ENCODE measurements at places on chromosomes 12 and 14.

- no peak for DNase-seq
Observed at GRCh38 chr12:7101047-7101693, 7.8 kb downstream of the C1RL start.

GRCh38 chr12:116637589-116638150, 78.5 kb downstream of the MAP1LC3B2 start:
- no peak for DNase-seq

GRCh38 chr14:72847721-72848120, 46.2 kb downstream of the DPF3 start:
- DNase-seq, result no peak

- DNase-seq, result peak; percentile 11
Observed at GRCh38 chr14:39469094-39469710, 37.0 kb upstream of the FBXO33 start.

GRCh38 chr12:27554421-27555186, 30.6 kb downstream of the PPFIBP1 start:
- no peak for DNase-seq

- DNase-seq, result no peak
Observed at GRCh38 chr12:10354502-10354901, 35.3 kb downstream of the KLRK1 start.

GRCh38 chr12:123984903-123985302, 11.9 kb downstream of the ZNF664 start:
- no peak for DNase-seq

DNA sequence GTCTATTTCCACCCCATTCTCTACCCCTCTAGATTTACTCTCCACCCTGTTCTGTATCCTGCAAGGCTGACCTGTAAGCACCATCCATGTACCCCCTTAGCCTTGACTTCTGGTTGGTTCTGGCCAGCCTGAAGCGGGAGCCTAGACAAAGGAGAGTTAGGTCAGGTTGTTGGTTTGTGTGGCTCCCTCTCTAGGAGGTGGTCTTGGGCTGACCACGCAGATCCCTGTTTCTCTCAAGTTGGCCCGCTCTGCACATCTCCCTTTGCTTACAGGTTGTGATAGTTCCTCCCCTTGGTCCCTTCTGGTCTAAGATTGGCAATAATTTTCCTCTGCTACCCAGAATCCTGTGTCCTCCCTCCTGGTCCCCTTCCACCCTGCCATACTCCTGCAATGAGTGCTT, 38.3 kb upstream of the RBM19 start:
- DNase-seq, result no peak

GRCh38 chr12:124548854-124549378, 18.5 kb downstream of the NCOR2 start:
- peak; percentile 25 for DNase-seq

DNA sequence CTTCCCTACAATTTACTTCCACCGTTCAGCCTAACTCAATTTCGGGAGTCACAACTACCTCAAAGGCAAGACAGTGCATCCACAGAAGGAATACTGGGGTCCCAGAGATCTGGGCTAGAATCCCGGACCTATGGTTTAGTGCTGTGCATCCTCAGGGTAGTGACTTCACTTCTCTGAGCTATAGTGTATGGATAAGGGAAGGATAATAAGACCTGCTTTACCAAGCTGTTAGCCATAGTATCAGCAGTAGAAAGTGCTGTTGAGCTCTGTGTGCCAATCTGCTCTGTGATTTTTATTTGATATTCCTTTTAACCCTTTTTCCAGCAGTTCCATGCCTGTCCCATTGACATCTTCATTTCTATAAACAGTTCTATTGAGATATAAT, 1044.3 kb downstream of the BCL11B start:
- no peak for DNase-seq

- no peak for DNase-seq
Observed at GRCh38 chr12:108478611-108479206, 36.4 kb upstream of the FICD start.

DNA sequence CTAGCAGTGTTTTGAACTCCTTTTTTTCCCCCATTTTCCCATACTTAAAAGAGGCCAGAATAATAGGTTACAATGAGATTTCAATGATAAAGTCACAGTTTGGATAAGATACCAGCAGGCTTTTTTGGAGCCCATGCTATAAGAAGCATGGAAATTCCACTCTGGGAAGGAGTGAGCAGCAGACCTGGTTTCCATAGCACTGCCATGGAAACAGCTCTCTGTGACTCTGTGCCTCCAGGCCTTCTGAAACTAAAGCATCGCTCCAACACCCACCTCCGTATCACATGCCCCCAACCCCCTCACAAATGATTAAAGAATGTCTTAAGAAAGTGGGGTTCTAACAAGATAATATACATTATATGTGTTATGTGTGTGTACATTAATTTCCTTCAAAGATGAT, 165.0 kb downstream of the GRIN2B start:
- DNase-seq, result no peak

DNA sequence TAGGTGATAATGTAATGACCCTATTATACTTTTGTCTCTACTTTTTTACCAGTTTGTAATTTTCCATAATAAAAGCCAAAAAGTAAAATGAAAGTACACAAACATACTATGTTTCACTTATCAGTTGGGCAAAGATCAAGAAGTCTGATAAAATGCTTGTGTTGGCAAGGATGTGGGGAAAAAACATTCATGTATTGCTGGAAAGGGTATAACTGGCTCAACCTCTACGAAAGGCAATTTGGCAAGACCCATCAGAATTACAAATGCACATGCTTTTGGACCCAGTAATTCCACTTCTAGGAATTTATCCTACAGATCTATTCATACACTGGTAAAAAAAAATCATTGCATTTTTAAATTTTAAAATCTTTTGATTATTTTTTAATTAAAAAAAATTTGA, 68.0 kb downstream of the SPTB start:
- no peak for DNase-seq

- no peak for DNase-seq
Observed at GRCh38 chr12:81859521-81859920, 100.4 kb upstream of the PPFIA2 start.

- DNase-seq, result no peak
Observed at GRCh38 chr14:22847661-22848341, 11.4 kb downstream of the MMP14 start.

DNA sequence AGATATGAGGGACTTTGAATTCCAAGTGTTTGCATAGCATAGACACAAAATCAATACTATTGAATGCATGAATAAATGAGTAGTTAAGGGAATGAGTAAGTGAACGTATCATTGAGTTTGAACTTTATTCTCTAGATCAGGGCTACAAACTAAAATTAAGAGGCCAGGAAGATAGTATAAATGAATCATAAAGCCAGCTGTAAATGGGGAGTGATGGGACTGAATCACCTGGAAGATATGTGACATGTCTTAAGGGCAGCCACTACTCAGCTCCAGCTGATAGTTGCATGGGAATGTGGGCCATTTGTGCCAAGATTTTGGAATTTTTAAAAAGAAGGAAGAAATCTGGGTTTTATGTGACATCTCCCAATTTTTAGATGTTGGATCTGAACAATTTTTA, 229.9 kb downstream of the AKAP6 start:
- DNase-seq, result no peak

- DNase-seq, result no peak
Observed at GRCh38 chr14:99080306-99080705, 191.7 kb downstream of the BCL11B start.

DNA sequence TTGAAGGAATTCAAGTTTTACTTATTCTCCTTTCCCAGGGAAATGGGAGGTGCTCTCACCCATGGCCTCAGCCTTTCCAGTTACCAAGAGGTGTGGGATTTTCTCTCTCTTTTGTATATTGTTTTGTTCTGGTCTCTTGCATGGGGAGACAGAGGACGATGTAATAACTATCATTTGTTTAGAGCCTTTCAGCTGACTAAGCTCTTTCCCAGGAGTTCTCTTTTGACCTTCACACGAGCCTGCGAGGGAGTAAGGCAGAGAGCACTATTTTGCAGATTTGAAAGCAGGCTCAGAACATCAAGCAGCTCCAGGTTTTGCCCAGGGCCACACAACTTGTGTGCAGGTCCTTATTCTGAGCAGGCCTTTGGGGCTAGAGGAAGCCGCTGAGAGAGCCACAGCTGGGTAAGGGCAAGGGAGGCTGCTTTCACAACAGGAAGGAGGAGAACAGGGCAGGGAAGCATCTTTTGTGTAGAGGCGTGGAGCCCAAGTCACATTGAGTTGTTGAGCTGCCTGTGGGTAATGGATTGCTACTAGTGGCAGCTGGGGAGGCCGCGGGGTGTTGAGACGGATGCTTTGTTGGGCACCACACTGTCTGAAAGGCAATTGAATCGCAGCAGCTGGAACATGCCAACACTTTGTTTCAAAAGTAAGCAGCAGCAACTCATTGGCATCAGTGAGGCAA, 116.2 kb downstream of the PRMT8 start:
- DNase-seq, result no peak

- DNase-seq, result no peak
Observed at GRCh38 chr14:61646366-61647116, 48.8 kb upstream of the HIF1A start.

DNA sequence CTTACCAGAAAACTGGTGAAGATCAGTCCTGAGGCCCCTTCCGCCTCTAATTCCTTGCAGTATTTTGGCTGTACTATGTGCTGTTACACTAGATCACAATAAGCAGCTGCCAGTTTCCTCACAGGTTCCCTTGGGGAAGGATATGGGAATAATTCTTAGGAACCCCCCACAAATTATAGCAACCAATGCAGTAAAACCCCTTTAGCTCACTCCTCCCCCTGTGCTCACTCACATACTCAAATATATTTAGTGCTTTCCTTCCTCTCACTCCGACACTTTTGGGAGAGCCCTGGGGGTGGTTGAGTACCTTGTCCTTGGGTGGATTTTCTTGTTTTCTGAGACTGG, 162.7 kb downstream of the ETV6 start:
- no peak for DNase-seq

DNA sequence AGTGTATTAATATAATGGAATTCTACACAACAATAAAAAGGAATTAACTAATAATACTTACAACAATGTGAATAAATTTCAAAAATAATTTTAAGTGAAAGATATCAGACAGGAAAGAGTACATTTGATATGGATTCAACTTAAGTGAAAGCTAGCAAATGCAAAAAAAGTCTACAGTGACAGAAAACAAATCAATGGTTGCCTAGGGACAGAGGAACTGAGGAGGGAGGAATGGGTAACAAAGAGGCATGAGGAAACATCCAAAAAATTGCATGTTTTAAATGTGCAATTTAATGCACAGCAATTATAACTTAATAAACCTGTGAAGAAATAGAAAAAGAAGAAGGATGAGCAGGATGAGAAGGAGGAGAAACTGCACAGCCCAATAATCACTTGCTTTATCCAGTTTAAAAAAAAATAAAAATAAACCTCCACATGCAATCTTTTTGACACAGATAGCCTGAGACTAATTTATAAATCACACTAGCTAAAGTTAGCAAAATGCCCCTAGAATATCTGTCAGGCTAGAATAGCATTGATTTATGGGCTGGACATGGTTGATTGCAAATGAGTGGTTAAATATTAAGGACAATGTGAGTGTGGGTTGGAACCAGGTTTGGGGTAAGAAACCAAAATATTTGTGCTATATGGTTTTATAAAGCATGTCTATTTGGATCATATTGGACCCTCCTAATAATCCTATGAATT, 1089.1 kb downstream of the TRHDE start:
- no peak for DNase-seq

- no peak for DNase-seq
Observed at GRCh38 chr12:64883264-64884163, 59.1 kb downstream of the TBC1D30 start.

- no peak for DNase-seq
Observed at GRCh38 chr12:108107293-108107692, 21.8 kb upstream of the WSCD2 start.

DNA sequence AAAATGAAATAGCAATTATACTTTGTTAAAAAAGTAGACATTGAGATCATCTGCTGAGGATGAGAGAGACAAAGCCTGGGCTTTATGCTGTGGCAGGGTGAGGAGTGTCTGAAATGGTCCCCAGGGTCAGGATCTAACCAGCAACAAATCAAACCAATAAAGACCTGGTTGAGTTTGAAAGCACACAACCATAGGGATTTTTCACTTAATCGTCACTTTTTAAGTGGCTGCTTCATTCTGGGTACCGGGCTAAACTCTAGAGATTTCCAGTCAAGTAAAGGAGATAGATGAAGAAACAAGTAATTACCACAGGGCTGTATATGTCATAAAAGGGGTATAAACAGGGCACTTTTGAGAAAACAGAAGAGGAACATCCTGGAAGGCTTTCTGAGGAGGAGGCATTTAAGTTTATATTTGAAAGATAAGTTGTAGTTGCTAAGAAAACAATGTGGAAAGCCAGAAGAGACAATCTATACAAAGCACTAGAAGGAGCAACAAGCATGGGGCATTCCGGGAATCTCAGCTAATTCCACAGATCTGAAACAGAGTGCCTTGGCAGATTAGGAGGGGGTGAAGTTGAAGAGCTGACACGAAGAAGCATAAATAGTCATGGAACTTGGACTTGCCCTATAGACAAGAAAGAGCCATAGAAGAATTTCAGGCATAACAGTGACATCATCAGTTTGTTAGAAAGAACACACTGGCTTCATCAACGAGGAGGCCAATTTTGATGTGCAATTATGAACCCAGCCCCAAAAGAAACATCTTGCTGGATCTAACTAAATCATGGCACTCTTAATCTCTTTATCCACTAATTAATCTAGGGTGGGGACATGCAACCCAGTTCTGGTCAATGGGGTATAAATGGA, 46.9 kb upstream of the FRS2 start:
- no peak for DNase-seq

- no peak for DNase-seq
Observed at GRCh38 chr12:124630791-124631313, 63.4 kb upstream of the NCOR2 start.

DNA sequence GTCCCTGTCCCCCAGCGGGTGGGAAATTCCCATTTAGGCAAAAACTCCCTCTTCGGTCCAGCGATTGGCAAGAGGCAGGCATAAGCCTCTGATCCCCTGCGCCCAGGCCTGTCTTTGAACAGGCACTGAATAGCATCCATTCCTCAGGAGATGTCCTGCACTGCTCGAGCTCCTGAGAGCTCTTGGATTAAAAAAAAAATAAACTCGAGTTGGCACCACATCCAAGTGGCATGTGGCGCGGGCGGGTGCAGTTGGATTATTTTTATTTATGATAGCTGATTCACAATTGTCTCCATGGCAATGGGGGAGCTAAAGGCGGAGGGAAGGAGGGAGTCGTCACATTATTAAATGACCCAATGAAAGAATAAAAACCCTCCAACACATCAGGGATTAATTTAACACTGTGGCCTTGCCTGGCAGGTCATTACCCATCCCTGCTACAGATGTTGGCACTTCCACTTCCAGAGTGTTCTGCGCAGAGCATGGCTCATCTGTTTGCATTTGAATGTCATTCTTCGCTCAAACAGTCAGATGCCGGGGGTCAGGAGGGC, 207.2 kb downstream of the AACS start:
- DNase-seq, result no peak

GRCh38 chr14:89600950-89601826, 184.2 kb upstream of the FOXN3 start:
- no peak for DNase-seq

DNA sequence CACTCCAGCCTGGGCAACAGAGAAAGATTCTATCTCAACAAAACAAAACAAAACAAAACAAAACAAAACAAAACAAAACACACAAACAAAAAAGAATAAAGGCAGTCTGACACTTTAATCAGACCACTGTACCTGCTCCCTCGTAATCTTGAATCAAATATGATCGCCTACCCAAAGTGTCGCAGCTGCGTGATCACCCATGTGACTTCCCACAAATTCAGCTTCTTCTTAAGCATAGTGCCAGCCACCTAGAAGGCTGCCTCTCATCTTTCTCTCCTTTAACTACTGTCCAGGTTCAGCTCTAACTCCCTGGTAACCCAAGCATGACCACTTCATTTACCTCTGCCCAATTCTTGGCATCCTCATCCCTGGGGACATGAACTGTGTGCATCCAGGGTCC, 37.4 kb downstream of the FMNL3 start:
- no peak for DNase-seq
